ENCODE measurements at places on chromosomes 6 and 20. TPM values are rescaled to one million over a fixed set of nuclear protein-coding genes. Genes with fewer than 3 reads are reported as not detected.

Gene BNIP5
- total RNA-seq = not detected

- no peak for DNase-seq
These were observed 131.6 kb upstream of the TCF21 start for GRCh38 chr6:133757335-133757734.

DNA sequence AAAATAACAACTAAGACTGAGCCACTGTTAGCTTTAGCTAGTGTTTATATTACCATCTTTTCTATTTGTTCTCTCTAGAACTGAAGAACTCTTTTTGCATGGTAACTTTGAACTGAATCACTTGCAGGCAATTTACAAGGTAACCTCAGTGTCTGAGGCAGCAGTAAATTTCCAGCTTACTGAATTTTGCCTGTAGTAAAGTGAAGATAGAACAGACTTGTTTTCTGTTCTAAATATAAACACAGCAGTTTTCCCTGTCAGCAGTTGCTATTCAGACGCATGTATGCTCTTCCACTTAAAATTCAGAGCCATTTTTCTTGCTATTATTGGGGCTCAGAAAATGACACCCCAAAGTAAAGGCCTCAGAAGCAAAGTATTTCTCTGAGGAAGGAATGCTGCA lies 974.0 kb upstream of the GJE1 start:
- DNase-seq = no peak

GRCh38 chr20:18397030-18397429 lies 69.8 kb downstream of the DZANK1 start:
- no peak for DNase-seq

- no peak for DNase-seq
These were observed 16.2 kb downstream of the FRS3 start for GRCh38 chr6:41763470-41763869.

GRCh38 chr6:94215552-94215951 lies 796.2 kb upstream of the EPHA7 start:
- no peak for DNase-seq

Gene TGM2
- total RNA-seq = 0.07 TPM

DNA sequence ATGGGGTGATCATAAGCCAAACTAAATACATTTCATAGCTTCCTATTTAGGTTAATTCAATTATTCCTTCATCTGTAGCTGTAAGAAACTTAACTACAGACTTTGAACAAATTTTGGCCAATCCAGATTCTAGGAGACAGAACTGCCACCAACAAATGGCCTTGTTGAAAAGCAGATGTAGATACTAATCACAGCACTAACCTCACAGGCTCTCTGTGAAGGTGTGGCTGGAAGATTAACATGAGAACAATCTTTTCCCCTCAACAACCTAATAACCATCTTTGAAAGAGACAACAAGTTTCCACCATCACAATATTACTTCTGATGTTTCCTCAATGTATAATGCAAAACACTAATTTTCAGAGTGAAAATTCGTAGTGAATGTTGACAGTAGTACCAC lies 87.8 kb downstream of the SESN1 start:
- no peak for DNase-seq

GRCh38 chr20:58137651-58138265 lies 90.7 kb downstream of the ANKRD60 start:
- no peak for DNase-seq

Gene KIAA1755
- total RNA-seq = not detected

DNA sequence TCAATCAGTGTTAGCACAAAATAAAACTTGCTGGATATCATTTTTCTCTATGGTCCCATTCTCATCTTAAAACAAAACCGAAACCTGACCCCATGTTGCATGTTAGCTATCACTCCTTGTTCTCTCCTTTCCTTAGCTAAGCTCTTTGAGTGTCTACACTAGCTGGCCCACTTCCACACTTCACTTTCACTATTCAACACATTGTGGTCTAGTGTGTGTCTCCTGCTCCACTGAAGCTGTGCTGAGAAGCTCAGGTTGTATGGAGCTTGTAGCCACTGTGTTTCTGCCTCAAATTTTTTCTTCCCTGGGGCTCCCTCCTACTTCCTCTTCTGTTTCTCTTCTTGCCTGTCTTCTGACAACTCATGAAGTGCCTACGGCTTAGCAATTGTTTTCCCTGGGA lies 223.0 kb downstream of the NKAIN2 start:
- no peak for DNase-seq

Gene SERPINB1
- 62.8 TPM for total RNA-seq

GRCh38 chr20:38349856-38350255 lies 3.6 kb downstream of the LBP start:
- no peak for DNase-seq

DNA sequence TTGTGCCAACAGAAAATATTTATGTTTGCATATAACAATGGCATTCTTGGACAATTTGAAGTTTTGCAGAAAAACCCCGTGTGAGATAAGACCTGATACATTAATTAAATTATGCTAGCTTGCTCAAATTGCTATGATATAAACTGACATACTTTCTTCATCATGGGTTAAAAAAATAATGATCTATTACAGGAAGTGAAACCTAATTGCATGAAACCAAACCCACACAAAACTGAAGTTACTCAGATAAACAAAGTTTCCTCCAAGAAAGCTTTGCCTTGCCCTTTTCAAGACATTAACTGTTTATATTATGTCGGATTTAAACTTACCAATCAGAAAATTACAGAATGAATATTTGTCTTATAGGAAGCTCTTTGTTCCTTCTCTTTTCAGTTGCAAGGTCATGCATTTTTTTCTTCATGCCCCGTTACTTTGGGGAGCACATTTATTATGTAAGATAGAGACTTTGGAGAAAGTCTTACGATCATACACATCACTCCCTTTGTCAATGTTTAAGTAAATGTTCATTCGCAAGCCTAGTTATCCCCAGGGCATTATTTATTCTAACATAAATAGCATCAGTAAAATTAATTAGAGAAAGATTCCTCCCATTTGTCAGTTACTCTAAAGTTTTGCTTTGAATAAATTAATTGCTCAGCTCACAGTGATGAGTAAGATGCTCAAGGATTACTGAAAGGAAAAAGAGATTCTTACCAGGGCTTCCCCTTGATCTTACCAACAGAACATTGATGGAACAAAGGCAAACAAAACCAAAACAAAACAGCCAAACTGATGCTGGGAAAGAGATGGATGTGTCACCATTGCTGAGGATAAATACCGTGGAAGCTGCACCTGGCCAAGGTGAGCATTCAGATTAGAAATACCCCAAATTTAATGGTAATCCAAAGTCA lies 14.8 kb upstream of the TMEM244 start:
- DNase-seq = no peak

Gene AIF1
- total RNA-seq = 54.2 TPM

Gene GJA10
- not detected for total RNA-seq

Gene KCNK16
- total RNA-seq = not detected

GRCh38 chr20:58714340-58714922 lies 21.8 kb downstream of the NPEPL1 start:
- peak; percentile 5 for DNase-seq

Gene ZBP1
- total RNA-seq = 28.3 TPM

- DNase-seq = no peak
These were observed 9.6 kb downstream of the SNX3 start for GRCh38 chr6:108251252-108251651.

Gene GABRR2
- total RNA-seq = 0.77 TPM

DNA sequence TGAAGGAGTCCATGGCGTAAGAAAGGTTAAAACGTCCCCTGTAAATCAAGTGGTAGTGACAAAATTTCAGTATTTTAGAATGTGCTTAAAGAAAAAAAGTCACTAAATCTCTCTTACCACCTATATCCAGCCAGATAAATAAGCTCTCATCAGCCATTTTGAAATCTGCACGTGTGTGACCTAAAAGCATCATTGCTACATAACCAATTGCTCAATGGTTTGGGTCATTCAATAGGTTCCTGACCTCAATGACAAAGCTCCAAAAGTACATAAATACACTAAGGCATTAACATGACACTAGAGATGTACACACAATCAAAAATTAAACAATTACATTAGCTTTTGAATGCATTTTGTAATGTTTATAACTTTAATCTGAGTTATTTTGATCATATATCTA lies 272.4 kb downstream of the GMDS start:
- no peak for DNase-seq

GRCh38 chr20:3174442-3175261 lies 1.3 kb upstream of the LZTS3 start:
- DNase-seq = no peak

GRCh38 chr6:149130508-149130907 lies 187.0 kb upstream of the TAB2 start:
- no peak for DNase-seq

GRCh38 chr6:35365594-35366203 lies 23.3 kb downstream of the PPARD start:
- no peak for DNase-seq

- no peak for DNase-seq
These were observed 2.2 kb downstream of the DOP1A start for GRCh38 chr6:83069633-83070032.

DNA sequence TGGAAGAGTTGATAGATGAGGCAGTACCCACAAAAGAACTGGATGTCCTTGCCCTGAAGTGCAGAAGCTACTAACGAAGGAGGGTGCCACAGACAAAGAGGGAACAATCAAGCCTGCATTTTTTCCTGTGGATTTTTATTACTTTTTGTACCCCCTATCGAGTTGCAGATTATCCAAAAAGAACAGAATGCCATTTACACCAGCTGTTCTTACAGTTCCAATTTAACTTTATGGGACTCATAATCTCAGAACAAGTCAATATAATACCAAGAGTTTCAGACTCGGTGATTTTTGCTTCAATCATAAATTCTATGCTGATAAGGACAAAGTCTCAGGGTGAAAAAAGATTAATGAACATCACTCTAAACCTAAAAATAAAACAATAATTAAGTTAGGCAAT lies 4.0 kb upstream of the CNKSR3 start:
- DNase-seq = no peak

DNA sequence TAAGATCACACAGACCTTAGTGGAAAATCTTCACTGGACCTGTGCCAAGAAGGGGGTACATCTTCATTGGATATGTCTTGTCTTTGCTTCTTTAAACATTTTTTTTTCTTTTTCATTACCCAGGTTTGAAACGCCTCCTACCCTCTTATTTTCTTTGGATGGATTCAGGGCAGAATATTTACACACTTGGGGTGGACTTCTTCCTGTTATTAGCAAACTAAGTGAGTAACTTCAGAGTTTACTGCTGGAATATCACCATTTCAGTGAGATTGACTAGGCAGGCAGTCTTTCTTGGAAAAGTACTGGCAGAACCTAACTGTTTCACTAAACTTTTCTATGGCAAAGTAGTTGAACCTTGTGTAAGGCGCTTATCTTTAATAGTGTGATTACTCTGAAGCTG lies 47.0 kb downstream of the ENPP1 start:
- no peak for DNase-seq

DNA sequence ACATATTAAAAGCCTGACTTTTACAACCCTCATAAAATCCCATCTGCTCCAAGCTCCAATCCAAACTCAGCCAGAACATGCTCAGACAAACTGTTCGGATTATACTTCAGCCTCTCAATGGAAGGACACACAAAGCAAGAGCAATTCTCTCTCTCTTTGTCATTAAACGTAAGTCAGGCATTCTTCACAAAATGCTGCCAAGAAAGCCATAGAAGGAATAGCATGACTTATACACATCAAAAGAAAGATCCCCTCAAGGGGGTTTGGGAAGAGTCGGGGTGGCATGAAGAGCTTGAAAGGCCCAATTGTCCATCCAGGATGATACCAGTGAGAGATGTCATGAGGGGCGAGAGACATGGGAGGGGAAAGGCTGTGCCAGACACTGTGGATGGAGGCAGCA lies 268.9 kb downstream of the PREX1 start:
- DNase-seq = no peak

Gene NKAPL
- total RNA-seq = 0.12 TPM

GRCh38 chr6:140156131-140156530 lies 781.7 kb upstream of the CITED2 start:
- DNase-seq = no peak

DNA sequence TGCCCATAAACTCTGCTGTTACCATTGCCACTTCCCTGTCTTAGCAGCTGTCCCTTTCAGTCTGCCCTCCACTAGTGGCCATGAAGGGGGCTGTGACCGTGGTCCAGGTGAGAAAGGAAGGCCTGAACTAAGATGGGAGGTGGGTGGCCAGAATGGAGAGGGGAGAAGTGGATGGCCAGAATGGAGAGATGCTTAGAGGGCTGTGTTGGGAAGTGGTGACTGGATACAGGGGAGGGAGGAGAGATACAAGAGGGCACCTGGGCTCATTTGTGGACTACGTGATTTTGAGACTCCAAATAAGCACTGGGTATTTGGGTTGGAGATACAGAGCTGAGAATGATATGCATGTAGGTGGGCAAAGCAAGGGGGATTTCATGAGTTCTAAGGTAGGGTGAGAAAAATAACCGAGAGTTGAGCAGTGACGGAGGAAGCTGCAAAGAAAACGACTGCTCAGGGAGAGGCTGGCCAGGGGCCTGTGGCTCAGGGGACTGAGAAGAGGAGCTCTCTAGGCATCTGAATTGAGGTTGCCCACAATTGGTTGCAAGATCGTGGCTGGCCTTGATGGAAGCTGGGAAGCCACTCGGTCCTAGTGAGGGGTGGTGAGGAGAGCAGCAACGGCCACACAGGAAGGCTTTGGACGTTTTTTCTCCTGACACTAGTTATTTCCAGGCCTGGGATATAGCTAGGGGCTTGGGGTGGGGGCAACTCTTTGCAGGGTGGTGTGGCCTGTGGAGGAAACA lies 36.9 kb downstream of the PANK2 start:
- no peak for DNase-seq

DNA sequence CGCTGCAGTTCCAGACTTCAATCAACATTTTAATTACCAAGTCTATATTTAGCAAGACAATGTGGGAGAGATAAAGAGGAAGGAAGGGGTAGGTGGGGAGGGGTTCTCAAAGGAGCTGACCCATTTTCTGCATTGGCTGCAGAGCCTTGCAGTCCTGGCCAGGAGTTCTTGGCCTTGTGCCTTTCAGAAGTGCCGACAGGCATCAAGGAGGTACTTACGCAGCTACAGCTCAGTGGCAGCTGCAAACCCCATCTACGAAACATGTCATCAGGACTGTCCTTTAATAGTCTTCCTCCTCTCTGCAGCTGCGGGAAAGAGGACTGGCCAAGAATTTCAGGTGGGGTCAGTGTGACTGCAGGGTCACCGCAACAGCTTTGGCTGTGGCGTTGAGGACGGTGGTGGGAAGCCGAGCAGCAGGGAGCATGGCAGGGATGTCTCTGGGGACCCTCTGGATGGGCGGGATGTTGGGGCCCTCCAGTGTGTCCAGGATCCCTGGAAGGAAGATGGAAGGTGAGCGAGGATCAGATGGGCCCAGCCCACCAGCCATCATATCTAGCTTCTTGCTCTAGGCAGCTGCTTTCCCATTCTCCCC lies 1.8 kb upstream of the LRRC73 start:
- no peak for DNase-seq

Gene SPDEF
- total RNA-seq = not detected

- DNase-seq = no peak
These were observed 94.0 kb upstream of the HIVEP1 start for GRCh38 chr6:11917951-11918738.

Gene MYB
- 12.6 TPM for total RNA-seq

Gene THBD
- not detected for total RNA-seq

Gene PGM3
- 12.3 TPM for total RNA-seq

- no peak for DNase-seq
These were observed 318.0 kb upstream of the PTCHD4 start for GRCh38 chr6:48429021-48429420.

Gene TCF19
- total RNA-seq = 86.3 TPM

Gene ARFGAP1
- 94.4 TPM for total RNA-seq

GRCh38 chr6:127950566-127951145 lies 49.8 kb upstream of the THEMIS start:
- no peak for DNase-seq
